ENCODE measurements at places on chromosomes 12 and 14.

GRCh38 chr12:29742646-29743045, 41.1 kb downstream of the TMTC1 start:
- DNase-seq: no peak

DNA sequence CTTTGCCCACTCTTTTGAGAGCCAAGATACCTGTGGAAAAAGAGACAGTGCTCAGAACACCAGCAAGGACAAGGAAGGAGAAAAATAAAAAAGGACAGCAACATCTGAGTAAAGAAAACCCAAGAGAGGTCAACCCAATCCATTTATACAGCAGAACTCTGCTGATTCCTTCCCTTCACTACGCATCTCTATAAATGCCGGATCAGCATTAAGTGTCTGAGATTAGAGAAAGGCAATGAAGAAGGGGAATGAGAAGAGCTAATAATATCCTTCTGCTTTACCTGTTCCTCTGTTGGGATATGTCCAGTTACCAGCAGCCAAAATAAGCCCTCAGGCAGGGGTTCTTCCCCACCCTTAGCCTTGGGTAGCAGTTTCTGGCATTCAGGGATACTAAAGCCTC, 15.8 kb downstream of the COQ10A start:
- DNase-seq: no peak

DNA sequence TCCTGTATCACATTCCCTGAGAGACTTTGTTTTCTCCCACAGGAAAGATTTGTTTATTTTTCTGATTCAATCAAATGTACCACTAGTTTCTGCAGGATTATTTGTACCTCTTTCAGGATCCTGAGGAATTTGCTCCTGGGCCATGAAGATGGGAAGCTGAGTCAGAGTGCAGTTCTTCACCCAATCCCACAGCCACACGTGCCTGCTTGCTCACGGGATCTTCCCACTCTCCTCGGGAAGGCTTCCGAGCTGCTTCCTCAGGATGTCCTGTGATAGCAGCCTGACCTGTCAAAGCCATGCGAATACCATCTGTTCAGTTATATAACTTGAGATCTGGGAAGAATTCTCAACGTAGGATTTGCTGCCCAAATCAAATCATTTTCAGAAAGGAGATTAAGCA, 41.8 kb upstream of the HIF1A start:
- DNase-seq: peak; percentile 65

DNA sequence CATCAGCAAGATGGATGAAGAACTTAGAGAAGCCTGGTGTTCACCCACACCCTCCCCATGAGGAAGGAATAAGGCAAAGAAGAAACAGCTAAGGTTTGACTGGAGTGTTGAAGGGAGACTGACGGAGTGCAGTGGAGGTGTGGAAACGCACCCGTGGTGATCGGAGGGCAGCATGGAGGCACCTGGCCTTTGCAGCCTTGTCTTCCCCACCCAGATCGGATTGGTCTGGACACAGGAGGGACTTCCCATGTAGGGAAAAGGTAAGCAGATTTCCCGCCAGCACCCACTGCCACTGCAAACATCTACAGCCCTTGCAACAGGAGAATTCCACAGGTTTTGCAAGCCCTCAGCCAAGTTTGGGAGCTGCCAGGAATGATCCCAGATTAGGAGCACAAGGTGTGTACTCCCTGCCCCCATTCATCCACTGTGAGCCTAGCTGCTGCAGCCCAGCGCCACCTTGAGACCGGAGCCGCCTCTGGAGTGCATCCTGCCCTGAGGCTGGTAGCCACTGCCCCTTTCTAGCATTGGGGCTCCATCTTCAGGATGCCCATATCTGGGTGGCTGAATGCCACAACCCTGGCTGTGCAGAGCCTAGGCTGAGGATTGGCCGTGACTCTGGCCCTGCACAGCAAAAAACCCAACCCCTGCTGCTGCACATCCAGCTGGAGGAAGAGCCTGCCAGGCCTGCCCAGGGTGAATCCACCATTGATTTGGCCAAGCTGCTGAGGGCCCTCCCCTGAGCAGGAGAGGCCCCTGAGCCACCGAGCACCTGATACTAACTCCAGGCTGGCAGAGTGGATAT, 411.1 kb downstream of the TMEM121 start:
- no peak for DNase-seq

DNA sequence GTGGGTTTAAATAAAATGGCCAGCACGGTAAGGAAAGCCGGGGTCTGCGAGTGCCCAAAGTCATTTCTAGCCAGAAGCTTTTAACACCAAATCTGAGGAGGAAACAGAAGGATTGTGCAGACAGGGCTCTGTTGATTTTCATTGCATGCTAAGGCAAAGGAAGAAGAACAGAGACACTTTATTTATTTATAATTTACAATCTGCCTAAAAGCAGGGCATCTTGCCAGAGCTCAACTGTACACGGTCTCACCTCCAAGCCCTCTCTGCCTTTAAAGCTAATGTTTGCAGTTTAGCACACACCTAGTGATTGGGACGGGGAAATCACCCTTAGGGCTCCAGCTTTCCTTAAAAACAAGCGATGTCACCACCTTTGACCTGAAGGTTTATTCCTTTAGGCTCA, 4.0 kb downstream of the KCNA5 start:
- no peak for DNase-seq

DNA sequence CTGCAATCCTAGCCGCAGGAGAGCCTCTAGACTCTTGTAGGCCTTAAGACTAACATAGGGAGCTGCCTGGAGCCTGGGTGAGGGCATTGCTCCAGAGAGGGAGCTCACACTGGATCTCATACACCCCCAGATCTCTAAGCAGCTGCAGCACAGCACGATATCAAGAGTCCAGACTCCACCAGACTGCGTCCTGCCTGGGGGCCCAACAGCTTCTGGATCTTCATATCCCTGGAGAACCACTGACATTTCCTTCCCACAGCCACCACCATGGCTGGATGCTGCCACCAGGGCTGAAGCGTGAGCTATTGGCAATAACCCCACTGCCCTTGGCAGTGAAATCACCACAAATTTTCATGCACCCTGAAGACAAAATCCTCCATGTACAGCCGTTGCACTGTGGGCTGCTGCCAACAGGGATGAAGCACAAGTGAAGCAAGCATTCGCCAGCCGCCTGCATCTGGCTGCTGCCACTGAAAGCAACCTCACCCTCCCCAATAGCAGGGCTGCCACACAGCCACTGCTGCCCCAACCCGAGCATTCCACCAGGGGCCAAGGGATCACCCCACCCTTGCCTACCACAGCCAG, 28.2 kb downstream of the CACNA2D4 start:
- no peak for DNase-seq

- DNase-seq: no peak
These were observed 21.1 kb upstream of the GALNT16 start for GRCh38 chr14:69238883-69239282.

DNA sequence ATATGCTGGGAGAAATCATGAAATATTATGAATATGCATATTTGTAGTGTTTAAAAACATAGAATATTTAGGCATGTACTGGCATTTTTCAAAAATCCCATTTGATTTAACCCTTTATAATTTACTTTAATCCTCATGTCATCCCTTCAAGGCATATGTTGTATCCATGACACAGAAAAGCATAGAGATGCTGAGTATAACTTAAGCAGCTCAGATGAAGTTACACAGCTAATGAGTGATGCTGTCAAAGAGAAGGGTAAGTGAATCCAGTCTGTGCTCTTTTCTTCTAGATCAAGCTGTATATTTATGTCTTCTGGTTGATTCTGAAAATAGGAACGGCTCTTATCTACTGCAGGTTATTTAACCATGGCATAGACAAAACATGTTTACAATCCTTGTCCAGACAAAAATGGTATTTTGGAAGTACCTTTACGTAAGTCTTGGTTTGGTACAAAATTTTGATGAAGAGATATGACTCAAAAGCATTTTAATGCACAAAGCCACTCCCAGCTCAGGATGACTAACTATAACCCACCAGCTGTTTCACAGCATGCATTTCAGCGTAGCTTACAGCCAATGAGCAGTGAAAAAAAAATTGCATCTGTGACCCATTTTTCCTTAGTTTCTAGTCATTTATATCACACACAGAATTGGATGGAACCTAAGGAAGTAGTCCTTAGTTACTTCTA, 201.7 kb downstream of the STXBP6 start:
- no peak for DNase-seq

- DNase-seq: no peak
These were observed 266.4 kb downstream of the KCNH5 start for GRCh38 chr14:62778852-62779251.

DNA sequence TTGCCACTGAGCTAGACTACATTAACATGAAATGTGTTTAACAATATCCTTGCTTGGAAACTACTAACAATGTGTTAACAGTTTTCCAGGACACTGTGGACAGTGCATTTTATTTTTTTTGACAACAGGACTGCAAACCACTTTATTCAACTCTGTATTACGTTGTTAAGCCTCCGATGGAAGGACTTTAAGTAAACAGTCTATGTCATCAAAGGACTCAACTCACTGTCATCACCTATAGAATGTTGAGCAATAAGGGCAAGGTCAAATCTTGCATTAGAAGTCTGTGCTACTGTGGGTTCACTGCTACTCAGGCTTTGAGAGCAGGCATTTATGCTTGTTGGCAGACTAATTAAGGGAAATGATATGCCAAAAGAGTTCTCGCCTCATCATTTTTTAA, 483.7 kb downstream of the FLRT2 start:
- no peak for DNase-seq

Measured in inflammatory macrophage (primary cell).